ENCODE measurements at places on chromosomes 2 and 18.

GRCh38 chr18:78431606-78432005 lies 548.0 kb upstream of the SALL3 start:
- no peak for DNase-seq

DNA sequence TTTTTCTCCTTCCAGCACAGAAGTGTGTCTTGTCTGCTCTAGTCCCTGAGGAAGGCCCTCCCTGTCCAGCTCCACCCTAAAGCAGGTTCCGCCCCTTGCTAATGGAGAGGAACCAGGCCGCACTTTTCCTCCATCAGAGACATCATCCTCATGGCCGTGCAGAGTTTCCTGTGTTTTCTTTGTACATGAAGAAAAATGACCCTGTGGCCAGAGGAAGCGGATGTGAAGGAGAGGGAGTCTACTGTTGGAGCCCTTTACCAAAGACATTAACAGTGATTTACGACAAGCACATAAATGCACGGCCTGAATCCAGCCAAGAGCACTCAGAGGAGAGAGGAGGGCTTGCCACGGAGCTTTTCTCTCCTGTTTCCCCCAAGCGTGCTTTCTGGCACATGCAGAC lies 109.5 kb downstream of the RNF144A start:
- no peak for DNase-seq

- peak; percentile 69 for DNase-seq
These were observed 111.8 kb downstream of the STPG4 start for GRCh38 chr2:47043142-47043890.

GRCh38 chr18:69308619-69309018 lies 92.1 kb upstream of the DOK6 start:
- no peak for DNase-seq

DNA sequence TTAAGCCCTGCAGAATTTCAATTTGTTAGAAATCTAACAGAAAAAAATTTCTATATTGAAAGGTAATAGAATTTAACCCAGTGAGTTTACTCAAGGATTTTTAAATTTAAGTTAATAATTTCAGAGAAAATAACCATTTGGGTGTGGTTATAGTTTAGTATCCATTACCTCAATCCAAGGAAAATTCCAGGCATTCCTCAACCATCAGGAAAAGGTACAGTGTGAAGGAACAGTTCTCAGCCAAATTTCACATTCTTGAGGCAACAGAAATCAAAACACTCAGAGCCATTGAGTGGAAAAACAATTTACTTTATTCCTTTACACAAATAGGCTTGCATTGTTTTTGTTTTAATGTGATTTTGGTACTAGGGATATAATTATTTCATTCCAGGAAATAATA lies 45.6 kb downstream of the ONECUT2 start:
- no peak for DNase-seq

Measured in globus pallidus (tissue), 1 donor.